ENCODE measurements at places on chromosomes 12 and 14. TPM values are rescaled to one million over a fixed set of nuclear protein-coding genes. Genes with fewer than 3 reads are reported as not detected.

Gene TGM1
- 0.83 TPM for total RNA-seq

Gene TRIAP1
- total RNA-seq: 26.5 TPM

Gene PLA2G1B
- total RNA-seq: not detected

Gene EML5
- total RNA-seq: 0.66 TPM

Gene STXBP6
- total RNA-seq: 4.5 TPM

Gene PMCH
- total RNA-seq: not detected

Data from fibroblast of lung (primary cell).